Naive thymus-derived CD8-positive, alpha-beta T cell (primary cell): ENCODE measurements at places on chromosomes 11 and 22. TPM values are rescaled to one million over a fixed set of nuclear protein-coding genes. Genes with fewer than 3 reads are reported as not detected.

PANX3 gene
- polyA plus RNA-seq: not detected

- DNase-seq: peak; percentile 78
- H3K4me1 ChIP-seq: no peaks in the 10 kb centered on the region
- H3K27ac ChIP-seq: no peak overlapping the region
These were observed 9.9 kb upstream of the IGLL5 start for GRCh38 chr22:22877523-22878210.

GRCh38 chr11:34682825-34683224, 61.9 kb downstream of the EHF start:
- no peaks in the 10 kb centered on the region for H3K36me3 ChIP-seq
- DNase-seq: no peak
- H3K27me3 ChIP-seq: peaks cover 4% of the 10 kb centered on the region
- H3K27ac ChIP-seq: no peak overlapping the region

SAA4 gene
- polyA plus RNA-seq: not detected

GRCh38 chr11:65919573-65920371, 546 bp downstream of the DRAP1 start:
- peak overlapping the region; percentile 90 for H3K4me3 ChIP-seq
- H3K4me1 ChIP-seq: peaks cover 17% of the 10 kb centered on the region
- DNase-seq: peak; percentile 57

- no peaks in the 10 kb centered on the region for H3K36me3 ChIP-seq
- DNase-seq: no peak
- no peak overlapping the region for H3K4me3 ChIP-seq
These were observed 813.2 kb downstream of the BRD1 start for GRCh38 chr22:49014227-49015201.

GRCh38 chr11:115181538-115181937, 322.7 kb downstream of the CADM1 start:
- H3K36me3 ChIP-seq: no peaks in the 10 kb centered on the region
- no peak overlapping the region for H3K27ac ChIP-seq
- H3K27me3 ChIP-seq: peaks cover 2% of the 10 kb centered on the region
- no peaks in the 10 kb centered on the region for H3K4me1 ChIP-seq
- no peak for DNase-seq

DNA sequence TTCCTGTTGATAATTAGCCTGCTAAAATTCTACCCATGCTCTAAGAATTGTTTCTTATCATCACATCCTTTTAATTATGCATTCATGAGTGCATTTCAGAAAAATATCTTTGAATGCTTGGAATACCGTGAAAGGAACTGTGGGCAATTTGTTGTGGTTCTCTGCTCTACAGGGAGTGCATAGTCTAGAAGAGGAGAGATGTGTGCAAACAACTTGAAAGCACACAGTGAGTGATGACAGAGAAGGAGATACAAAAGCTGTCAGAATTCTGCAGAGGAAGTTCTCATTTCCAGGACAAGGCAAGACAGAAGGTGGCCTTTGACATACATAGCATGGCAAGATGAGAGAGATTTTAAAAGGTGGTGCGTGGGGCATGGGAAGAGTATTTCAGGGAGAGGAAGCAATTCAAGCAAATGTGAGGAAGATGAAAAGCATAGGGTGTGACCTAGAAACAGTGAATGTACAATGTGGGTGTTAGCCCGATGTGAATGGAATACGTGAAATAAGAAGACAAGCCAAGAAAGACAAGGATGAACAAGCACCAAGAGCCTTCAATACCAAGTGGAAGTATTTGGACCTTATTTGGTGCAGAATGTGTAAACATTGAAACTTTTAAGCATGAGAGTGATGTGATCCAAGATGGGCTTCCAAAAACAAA, 5.0 kb downstream of the MMP8 start:
- H3K4me1 ChIP-seq: no peaks in the 10 kb centered on the region
- H3K27ac ChIP-seq: no peak overlapping the region
- no peaks in the 10 kb centered on the region for H3K36me3 ChIP-seq
- DNase-seq: no peak
- H3K4me3 ChIP-seq: no peak overlapping the region

FAT3 gene
- polyA plus RNA-seq: not detected

DNA sequence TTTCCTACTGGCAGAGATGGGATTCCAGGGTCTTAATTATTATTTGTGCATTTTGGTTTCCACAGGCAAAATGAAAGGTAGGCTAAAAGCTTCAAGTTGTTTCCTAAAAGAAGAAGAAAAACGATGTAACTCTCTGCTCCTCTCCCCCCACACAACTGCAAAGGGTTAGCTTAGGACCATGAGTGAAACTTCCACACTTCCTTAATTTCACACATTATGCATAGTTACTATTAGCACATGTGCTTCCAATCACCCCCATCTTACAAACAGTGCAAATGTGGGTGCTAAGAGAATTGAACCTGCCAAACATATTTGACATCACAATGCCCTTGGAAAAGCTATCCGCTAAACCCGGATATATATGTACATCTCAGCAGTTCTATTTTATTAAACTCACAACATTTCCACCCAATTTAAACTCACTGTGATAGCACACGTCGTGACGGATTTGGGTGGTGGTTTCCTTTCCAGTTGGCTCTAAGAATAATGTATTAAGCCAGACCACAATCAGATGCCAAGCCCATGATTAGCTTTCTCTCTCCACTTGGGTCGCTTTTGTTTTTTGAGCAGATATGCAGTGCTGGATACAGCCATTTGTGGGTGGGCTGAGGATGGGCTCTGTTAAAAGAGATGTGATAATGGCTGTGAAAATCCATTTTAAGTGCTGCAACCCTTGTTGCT, 245.0 kb upstream of the POU2AF2 start:
- no peaks in the 10 kb centered on the region for H3K36me3 ChIP-seq
- H3K4me1 ChIP-seq: no peaks in the 10 kb centered on the region
- DNase-seq: no peak
- no peak overlapping the region for H3K4me3 ChIP-seq

DNA sequence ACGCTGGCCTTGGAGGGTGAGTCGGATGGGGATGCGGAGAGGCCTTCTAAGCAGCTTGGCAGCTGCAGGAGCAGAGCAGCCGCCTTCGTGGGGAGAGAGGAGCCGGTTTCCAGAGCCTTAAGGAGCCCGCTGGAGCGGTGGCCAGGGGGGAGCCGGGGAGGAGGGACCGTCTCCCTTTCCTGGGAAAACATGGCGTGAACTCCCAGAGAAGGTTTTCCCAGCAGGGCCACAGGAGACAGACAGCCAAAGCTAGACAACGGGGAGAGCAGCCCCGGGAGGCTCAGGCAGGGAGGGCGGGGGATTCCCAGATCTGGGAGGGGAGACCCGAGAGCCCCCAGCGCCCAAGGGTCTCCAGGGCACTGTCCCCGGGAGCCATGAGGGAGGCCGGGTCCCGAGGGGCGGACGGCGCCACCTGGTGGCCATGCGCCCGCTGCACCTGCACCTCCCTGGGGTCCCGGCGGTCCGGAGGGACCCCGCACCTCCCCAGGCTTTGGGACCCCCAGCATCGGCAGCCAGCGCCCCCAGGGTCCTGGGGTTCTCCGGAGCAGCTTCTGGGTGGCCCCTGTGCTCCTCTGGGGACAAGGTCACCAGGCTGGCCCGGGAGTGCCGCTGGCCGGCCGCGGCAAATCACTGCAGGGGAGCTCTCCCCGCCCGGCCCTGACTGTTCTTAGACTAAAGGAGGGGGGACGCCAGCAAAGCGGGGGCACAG, 2.4 kb upstream of the SYT8 start:
- peak; percentile 81 for DNase-seq
- H3K27ac ChIP-seq: no peak overlapping the region
- peaks cover 2% of the 10 kb centered on the region for H3K4me1 ChIP-seq
- no peaks in the 10 kb centered on the region for H3K36me3 ChIP-seq
- H3K27me3 ChIP-seq: peaks cover 5% of the 10 kb centered on the region

BACE1 gene
- 0.08 TPM for polyA plus RNA-seq
